ENCODE measurements at places on chromosomes 16 and 17.

DNA sequence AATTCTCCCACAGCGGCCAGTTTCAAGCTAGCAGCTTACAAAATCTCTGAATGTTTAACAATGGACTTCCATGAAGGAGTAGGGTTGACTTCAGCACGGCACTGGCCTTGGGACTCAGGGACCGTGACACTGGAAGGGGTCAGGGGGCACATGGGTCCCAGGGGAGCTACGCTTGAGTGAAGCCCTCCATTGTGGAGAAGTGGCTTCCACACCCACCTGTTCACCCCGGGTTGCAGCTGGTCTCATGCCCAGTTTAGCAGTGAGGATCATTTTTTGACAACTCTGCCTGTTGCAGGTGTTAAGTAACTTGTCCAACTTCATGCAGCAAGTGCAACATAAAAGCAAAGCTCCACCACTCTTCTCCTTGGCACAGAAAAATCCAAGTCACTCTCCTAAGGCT is 510.2 kb downstream of the CDH13 start:
- no peak for DNase-seq

DNA sequence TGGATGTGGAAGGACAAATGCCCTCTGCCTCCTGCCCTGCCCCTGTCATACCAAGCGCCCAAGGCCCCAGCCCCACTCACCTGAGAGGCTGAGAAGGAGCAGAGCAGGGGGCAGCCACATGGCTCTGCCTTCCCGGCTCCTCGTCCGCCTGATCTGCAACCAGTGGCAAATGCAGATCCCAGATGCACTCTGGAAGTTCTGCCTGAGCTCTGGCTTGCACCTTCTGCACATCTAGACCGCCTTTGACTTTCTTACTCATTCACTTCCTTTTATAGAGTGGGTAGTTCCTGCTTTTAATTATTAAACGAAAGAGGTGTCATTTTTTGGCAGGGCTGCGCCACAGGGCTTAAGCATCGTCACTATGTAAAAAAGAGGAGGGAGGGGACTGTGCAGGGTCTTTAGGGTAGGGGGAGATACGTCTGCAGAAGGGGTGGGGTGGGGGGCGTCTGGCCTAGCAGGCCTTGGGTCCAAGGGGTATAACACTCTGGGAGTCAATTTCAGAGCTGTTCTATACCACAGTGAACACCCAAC is at the start of gene CD300LB:
TSS of gene CD300LB (minus strand) at position 245 of the 531 bp plus-strand sequence. CDS start at position 120, 125 bp downstream.
- no peak for DNase-seq

DNA sequence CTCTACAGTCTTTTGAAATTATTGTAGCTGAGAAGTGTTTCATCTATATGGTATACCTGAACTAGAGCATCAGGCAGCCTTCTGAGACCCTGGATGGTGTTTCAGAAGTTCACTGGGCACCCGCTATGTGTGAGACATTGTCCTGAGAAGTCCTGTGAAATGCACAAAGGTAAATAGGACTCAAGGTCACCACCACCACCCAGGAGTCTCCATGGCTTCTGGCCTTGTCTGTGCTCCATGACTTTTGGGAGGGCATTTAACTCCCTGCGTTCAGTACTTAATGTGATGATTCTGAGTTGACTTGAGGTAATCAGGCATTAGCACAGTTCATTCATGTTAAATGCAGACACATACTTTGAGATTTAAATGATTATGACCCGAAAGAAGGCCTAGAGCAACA is 1.1 kb downstream of the MLYCD start:
- no peak for DNase-seq

GRCh38 chr17:43405861-43406260 is 7.1 kb downstream of the ARL4D start:
- no peak for DNase-seq

DNA sequence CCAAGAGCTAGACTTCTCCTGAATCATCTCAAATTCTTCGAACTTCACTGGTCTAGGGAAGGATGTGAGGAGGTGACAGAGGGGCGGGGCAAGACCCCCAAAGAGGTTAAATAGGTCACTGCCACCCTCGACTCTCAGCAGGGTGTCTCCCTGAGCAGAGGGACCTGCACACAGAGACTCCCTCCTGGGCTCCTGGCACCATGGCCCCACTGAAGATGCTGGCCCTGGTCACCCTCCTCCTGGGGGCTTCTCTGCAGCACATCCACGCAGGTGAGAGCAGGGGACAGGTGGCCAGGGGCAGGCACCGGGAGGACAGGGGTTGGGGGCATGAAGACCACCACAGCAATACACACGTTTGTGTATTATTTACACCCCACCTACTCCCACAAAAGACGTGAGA is 9.2 kb downstream of the CCL17 start:
- no peak for DNase-seq

DNA sequence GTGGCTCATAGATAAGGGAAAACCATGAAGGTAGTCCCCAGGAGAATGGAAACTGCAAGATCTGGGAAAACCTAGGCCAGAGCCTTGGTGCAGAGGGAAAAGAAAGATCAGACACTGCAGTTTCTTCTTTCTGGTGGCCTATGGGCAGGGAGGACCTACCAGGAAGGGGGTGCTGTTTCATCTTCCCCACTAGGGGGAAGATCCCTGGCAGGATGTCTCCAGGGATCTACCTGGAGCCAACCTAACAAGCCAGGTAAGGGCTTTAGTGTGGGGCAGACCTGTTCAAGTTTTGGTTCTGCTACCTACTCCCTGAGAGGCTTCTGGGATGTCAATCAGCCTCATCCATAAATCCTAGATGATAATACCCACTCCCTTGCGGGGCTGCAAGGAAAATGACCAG is 21.4 kb downstream of the TOM1L2 start:
- DNase-seq, result no peak

- DNase-seq, result no peak
Measured at GRCh38 chr16:53457670-53458069, 23.4 kb downstream of the RBL2 start.

GRCh38 chr16:72291531-72291981 is 119.6 kb upstream of the PMFBP1 start:
- DNase-seq, result no peak

DNA sequence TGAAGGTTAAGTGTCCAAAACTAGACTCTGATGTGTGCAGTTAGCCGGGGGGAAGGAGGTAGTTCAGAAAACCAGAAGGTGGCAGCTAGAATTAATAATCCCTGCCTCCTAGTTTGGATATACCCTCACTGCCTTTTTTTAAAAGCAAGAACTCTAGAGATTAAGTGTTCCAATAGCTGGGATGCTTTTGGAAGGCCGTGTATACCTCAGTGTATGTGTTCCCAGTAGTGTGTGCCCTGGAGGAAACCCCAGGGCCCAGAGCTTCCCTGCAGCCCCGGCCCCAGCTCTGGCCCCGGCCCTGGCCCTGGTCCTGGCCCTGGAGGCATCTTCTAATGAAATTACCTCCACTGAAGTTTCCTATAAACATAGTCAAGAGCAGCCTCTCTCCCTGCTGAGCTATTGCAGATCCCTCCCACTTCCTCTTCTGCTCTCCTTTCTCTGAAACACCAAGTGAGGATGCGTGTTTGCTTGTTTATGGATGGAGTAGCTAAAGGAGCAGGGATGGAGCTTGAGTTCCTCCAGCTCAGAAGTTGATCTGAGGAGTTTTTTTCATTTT is 130.7 kb downstream of the PRKCA start:
- no peak for DNase-seq

DNA sequence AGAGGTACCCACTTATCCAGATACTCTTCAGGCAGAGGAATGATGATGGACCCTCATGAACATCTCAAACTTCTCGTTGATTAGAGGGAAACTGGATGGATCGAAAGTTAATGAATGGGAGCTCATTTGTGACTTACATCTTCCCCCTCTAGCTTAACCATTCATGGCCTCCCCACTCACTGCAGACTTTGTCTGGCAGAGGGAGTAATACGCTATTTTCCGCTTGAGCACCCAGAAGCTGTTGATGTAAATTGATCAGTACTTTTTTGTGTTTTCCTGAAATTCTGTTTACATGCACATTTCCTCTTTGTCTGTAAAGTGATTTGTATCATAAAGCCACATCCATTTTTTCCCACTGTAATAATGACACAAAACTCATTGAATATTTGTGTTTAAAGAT is 239.1 kb upstream of the RBFOX1 start:
- DNase-seq, result no peak

DNA sequence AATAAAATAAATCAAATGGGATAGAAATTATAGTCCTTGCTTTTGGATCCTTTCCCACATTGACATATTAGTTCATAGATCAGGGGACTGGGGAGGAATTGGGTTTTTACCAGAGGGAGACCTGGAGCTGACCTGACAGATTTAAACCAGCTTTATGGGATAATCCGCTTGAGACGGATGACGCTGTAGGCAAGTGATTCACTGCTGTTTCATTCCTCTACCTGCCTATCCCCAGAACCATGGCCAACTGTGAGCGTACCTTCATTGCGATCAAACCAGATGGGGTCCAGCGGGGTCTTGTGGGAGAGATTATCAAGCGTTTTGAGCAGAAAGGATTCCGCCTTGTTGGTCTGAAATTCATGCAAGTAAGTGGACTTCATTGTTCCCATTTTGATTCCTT is 2.1 kb downstream of the NME1 start:
- DNase-seq, result no peak

DNA sequence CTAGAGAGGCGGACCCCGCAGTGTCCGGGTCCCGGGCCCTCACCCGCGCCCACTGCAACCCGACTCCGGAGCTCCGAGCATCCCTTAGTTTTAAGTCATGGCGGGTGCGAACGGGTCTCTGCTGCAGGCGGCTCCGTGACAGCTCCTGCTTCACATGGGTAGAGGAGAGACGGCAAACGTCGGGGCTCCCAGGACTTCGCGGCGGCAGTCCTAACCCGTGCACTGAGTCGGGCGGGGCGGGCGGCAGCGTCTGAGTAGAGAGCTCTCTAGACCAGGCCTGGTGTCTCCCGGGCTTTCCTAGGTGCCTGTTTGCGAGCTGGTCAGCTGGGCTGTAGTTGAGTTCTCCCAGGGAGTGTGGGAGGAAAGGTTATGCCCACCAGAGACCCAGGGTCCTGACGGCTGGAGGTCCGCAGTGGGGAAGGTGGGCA is 345 bp downstream of the TSC2 start:
- no peak for DNase-seq

Data from left hindlimb (tissue), 1 donor.